A549 (cell line): ENCODE measurements at places on chromosomes 1 and 21. TPM values are rescaled to one million over a fixed set of nuclear protein-coding genes. Genes with fewer than 3 reads are reported as not detected.

DNA sequence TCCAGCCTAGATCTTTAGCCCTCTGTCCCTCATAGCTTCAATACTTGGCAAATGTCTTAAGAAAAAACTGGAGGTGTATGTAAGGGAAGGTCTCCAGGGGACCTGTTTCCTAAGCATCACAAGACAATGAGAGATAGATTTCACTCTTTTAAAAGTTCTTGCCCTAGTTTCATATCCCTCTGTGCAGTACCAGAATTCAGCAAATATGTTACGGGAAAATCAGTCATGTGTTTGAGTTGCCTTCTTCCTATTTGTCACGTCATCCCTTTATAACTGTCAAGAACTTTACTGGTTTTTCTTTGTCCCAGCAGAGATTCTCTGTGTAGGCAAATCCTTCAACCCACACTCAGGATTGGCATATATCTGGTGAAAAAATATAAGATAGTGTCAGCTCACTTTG lies 32.3 kb downstream of the DNASE2B start:
- no peak for DNase-seq

DNA sequence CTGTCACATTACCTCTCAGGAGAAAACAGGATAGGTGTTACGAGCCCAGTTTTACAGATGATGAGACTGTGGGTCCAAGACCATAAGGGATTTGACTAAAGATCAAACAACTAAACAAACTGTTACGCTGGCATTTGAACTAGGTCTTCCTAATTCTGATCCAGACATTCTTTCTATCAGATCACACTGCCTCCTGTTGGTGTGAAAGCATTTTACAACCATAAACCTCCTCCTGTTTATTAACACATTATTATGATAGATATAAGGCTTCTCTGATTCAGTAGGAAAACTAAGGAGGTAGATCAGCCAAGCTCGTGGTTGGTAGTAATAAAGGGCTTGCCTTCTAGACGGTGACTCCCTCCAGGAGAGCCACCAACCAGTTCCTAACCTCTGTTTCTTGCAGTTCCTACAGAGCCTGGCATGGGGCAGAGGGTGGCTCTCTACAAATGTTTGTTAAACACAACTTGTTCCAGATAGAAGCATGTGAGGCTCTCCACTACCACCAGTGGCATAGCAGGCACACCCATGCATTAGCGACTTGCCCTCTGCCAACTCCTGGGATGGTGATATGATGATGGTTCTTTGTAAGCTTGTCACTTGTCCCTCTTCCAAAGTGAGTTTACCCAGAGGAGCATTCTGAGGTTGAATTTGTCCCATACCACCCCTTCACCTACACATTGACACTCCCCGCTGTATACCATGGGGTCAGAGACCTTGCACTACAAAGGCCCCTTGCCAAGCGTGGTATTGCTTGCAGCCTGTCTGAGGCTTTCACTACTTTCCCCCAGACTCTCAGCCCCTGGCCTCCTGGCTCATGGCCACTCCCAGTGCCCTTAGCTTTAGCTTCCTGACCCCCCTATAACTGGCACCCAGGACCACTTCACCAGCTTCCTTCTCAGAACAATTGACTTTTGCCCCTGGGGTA lies 96.4 kb upstream of the HOOK1 start:
- no peak for DNase-seq

GRCh38 chr1:57549300-57549699 lies 125.4 kb upstream of the DAB1 start:
- DNase-seq = no peak

DNA sequence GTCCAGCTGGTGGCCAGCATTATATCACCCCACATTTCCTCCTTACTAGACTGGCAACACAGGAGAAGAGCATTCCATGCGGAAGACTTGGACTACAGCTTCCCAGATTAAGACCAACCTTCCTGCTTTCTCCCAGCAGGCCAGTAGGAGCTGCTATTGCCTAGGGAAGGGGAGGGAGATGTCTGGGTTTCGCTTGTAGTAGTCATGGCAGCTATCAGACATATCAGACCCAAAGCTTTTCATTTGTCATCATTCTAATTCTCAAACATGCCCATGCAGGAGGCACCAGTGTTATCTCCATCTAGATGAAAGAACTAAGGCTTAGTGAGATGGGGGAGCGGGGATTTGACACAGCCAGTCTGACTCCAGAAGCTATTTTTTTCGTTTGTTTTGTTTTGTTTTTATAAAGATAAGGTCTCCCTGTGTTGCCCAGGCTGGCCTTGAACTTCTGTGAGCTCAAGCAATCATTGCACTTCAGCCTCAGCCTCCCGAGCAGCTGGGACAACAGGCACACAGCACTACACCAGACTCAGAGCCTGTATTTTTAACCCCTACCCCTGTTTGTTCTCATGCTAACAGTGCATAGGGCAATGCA lies 4.5 kb downstream of the PLA2G2A start:
- peak; percentile 55 for DNase-seq

GRCh38 chr21:40667967-40668366 lies 179.0 kb downstream of the DSCAM start:
- DNase-seq = no peak

The C4BPA gene
- polyA plus RNA-seq = 0.92 to 1.4 TPM (median 1.0 TPM) in 3 replicates

GRCh38 chr1:203390298-203390697 lies 39.4 kb upstream of the FMOD start:
- DNase-seq = no peak

The RGS16 gene
- 0.13 to 0.15 TPM (median 0.13 TPM) in 3 replicates for polyA plus RNA-seq

DNA sequence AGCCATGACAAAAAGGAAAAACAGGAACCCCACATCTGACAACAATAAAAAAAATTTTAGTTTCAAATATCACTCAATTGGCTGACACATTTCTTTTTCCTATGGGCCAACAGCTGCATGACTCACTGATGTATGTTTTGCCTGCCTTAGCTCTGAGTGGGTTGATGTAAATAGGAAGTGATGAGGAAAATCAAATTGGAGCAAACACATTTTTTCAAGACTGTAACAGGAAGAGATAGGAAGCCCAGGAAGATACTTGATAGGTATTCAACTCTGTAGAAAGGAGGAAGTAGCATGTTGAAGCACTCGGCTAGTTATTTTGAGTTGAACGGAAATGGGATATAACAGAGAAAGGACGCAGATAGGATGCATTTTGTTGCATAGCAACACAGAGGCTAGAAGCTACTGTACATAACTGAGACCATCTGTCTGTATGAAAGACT lies 168.0 kb upstream of the NR5A2 start:
- DNase-seq = peak; percentile 71

DNA sequence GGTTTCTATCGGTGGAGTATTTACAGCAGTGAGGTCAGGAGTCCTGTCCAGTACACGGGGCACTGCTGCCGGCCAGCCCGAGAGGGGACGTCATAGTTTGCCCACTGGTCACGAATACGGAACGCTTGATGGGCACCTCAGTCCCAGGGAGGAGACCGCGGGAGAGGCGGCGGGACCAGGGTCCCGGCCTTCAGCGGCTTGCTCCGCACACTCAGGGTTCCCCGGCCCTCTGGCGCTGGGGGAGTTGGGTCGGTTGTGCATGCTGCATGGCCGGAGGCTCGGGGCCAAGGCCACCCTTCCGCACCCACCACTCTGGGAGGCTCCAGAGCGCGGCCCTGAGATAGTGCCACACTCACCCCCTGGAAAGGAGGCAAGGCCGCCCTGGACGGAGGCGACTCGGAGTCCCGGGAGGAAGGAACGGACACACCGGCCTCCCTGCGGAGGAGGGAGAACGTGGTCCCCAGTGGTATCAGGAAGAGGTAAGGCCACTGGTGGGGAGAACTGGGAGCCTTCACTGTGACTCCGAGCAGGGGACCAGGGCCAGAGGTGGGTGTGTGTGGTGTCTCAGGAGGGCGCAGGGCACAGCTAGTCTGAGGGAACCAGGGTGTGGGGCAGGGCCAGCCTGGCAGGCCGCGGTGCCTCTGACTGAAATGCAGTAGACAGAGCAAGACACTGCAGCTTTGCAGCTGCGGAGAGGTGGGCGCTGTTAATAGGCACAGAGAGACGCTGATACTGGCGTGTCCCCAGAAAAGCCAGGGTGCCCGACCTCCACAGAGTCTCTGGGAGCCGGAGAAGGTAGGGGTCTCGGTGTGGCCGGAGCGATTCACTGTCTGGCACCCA lies 28.6 kb upstream of the PRSS38 start:
- DNase-seq = no peak

The RNU5D-1 gene
- polyA plus RNA-seq = not detected in 3 replicates

The PTCH2 gene
- 0.22 to 0.32 TPM (median 0.25 TPM) in 3 replicates for polyA plus RNA-seq

DNA sequence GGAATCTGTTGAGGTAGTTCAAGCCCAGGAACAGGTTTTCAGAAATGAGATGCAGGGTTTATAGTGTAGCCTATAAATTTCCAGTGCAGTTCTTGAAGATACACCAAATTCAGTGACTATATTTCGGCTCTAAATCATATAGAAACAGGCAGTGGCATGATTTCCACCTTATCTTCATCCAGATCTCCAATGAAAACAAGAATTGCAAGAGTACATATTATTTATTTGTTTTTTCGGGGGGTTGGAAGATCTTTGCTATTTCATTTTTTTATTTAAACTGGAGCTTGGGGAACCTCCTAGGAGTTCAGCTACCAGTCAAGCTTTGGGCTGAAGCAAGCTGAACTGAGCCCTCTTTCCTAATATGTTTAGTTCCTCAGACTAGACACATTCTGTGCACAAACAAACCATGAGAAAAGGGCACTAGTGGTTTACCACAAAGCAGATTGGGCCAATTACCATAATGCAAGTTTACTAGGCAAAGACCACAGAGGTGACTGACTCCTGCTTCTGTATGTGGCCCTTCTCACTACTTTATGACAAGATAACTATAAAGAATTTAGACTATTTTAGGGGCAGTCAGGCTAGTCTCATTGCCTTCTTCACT lies 68.5 kb downstream of the RGS2 start:
- DNase-seq = no peak

- DNase-seq = no peak
These were observed 179.1 kb downstream of the PSMG1 start for GRCh38 chr21:39003982-39004633.

- DNase-seq = no peak
These were observed 78.4 kb downstream of the SPATA46 start for GRCh38 chr1:162298266-162298665.

- DNase-seq = no peak
These were observed 31.9 kb upstream of the RAP1A start for GRCh38 chr1:111587509-111588174.

GRCh38 chr1:32071758-32072621 lies 749 bp upstream of the TMEM39B start:
- no peak for DNase-seq

The ZSWIM5 gene
- 0.39 to 0.52 TPM (median 0.49 TPM) in 3 replicates for polyA plus RNA-seq

DNA sequence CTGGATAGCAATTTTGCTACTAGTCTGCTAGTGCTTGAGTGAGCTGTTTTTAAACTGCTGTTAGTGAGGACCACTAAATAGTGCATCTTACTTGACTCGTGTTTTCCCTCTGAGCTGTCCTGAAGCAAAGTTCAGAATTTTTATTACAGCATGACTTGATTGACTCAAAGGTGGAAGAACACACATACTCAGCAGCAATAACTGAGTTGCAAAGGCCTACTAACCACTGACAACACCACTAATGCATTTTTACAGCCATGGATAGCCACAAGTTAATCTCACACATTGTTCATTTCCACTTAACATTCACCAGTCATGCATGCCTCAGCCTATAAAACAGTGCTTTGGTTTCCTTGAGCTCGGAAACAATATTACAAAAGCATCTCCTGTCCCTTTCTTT lies 148.7 kb downstream of the RUNX1 start:
- DNase-seq = no peak

DNA sequence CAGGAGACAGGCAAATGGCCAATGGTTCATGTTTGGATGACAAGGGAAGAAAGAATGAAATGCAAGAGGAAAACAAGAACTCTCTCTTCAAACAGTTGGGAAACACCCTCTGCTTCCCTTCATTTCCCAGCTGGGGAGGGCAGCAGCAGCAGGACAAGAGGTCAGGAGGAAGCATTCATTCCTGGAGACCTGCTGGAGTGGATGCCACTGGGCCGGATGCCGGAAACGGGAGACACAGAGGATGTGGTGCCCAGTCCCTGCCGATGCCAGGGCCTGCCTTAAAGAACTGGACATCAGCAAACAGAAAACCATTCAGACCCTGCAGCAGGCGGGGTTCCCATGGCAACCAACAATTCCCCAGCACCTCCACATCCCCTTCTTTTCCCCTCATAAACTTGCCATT lies 102.3 kb upstream of the ZNF648 start:
- DNase-seq = no peak

DNA sequence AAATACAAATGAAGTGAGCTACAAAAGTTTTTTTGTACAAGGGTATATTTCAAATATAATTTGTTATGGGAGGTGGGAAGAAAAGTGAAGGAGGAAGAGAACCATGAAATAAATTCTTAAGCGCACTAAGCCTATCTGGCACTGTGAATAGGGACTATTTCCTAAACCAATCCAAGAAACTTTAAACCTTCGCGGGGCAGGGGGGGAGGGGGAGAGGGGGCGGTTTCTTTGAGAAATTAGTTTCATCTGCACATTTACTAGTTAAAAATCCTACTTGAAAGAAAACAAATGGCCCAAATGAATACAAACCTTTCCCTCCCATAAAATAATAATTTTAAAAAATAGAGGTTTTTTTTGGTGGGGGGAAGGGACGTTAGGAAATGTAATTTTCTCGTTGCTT lies 364 bp downstream of the GOLPH3L start:
- peak; percentile 12 for DNase-seq

DNA sequence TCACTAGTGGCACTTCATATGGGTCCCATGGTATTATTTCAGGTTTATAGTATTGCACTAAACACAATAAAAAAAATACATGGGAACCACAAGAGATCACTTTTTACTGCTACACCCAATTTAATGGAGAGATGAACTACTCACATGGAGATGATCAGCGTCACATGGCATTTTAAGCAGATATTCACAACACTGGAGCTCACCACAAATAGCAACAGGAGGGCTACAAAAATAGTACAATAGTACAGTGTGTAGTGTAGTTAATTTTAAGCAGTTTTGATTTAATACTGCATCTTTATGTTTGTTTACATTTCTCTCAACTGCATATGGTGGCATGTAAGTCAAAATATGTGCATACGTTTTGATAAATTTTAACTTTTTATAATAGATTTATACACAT lies 31.0 kb downstream of the SNX7 start:
- no peak for DNase-seq

The CLCA1 gene
- not detected in 3 replicates for polyA plus RNA-seq

The PADI4 gene
- not detected in 3 replicates for polyA plus RNA-seq

DNA sequence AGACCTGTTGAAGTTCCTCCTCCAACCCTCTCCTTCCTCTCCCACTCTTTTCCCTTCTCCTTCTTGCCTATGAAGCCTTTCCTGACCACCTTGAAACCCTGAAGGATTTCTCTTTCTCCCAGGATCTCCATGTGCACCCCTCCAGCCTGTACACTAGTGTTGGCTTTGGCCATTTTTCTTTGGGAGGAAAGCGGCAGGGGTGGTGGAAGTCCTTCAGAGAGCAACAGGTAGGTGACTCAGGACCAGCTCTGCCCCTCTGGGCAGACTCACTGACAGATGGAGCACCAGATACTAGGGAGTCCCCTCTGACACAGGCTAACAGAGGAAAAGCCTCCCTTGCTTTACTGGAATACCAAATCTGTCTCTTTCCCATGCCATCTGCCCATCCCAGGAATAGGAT lies 4.6 kb downstream of the SLC26A9 start:
- no peak for DNase-seq

The ENAH gene
- polyA plus RNA-seq = 155 to 172 TPM (median 167 TPM) in 3 replicates

The LY9 gene
- 0.03 to 0.15 TPM (median 0.05 TPM) in 3 replicates for polyA plus RNA-seq

The LYSMD1 gene
- 7.0 to 7.3 TPM (median 7.3 TPM) in 3 replicates for polyA plus RNA-seq

GRCh38 chr1:102262994-102263393 lies 266.3 kb upstream of the OLFM3 start:
- DNase-seq = no peak

The HSD11B1 gene
- not detected in 3 replicates for polyA plus RNA-seq
